ENCODE measurements at places on chromosomes 12 and 14.
A peak's percentile ranks its signal among the peaks of the same experiment; 100 is the strongest.

GRCh38 chr14:95564060-95564459 lies 29.2 kb downstream of the GLRX5 start:
- no peak for DNase-seq

DNA sequence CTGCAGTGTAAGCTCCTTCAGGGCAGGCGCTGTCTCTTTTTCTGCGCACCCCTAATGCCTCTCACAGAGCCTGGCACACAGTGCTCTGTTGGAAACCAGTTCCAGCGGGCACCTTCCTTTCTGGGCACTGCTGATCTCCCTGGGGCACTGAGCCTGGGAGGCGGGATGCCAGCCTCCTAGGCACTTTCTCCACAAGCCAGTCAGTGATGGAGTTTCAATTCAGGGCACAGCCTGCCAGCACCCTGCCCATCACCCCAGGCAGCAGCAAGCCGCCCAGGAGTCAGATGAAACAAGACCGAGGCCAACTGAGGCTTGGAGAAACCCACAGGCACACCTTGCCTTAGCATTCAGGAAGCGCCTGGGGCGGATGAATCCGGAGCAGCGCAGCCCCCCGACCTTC lies 5.7 kb upstream of the CTDSP2 start:
- DNase-seq: peak; percentile 58

DNA sequence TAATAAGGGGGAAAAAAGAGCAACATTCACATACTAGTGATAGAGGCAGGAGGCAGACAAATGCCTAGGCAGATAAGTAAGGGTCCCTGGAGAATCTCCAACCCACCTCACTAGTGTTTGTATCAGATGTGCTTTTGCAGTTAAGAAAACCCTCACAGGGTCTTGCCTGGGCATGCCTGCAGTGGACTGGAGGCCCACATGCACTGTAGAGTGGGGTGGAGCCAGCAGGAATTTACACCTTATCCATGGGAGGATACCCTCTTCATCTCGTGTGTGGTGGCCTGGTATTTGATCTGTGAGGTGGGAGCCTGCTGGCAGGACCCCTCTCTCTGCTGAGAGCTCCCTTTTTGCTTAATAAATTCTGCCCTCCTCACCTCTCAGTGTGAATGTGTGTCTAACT lies 238.0 kb upstream of the SLC16A7 start:
- no peak for DNase-seq

- no peak for DNase-seq
These were observed 791.5 kb upstream of the MGAT4C start for GRCh38 chr12:87047691-87048090.

DNA sequence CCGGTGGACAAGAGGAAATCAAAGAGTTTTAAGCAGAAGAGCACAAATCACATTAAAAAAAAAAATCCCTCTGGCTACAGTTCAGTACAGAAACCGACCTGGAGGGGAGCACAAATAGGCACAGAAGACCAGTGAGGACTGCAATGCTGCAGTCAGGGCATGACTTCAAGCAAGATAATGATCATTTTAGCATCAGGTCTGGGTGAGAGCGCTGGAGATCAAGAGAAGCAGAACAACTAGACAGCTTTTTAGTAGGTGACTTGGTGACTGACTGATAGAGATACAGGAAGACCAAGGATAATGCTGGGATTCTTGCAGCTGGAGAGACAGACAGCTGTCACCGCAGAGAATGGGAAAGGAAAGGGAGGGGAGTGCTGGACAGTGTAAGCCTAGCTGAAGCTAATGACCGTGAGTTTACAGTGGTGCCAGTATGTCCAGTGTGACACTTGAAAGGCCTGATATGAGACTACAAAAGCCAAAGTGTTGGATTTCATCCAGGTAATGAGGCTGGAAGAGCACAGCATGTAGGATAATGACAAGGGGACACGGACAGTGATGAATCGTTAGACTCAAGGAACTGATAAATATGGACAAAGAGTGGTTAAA lies 5.6 kb downstream of the NFYB start:
- peak; percentile 40 for DNase-seq

- DNase-seq: no peak
These were observed 1.7 kb downstream of the EMP1 start for GRCh38 chr12:13198241-13198640.

DNA sequence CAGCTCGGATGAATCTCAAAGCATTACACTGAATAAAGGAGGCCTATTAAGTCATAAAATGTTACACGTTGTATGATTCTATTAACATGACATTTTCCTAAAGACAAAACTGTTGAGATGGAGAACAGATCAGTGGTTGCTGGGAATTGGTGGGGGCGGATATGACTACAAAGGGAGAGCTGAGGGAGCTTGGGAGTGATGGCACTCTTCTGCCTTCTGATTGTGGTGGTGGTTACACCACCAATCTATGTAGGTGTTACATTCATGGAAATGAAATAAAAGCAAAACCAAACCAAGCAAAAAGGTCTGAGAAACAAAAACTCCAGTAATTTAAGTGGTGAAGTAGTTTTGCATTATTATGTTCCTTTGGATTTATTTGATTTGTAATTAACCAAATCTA lies 16.4 kb upstream of the EVL start:
- DNase-seq: no peak

DNA sequence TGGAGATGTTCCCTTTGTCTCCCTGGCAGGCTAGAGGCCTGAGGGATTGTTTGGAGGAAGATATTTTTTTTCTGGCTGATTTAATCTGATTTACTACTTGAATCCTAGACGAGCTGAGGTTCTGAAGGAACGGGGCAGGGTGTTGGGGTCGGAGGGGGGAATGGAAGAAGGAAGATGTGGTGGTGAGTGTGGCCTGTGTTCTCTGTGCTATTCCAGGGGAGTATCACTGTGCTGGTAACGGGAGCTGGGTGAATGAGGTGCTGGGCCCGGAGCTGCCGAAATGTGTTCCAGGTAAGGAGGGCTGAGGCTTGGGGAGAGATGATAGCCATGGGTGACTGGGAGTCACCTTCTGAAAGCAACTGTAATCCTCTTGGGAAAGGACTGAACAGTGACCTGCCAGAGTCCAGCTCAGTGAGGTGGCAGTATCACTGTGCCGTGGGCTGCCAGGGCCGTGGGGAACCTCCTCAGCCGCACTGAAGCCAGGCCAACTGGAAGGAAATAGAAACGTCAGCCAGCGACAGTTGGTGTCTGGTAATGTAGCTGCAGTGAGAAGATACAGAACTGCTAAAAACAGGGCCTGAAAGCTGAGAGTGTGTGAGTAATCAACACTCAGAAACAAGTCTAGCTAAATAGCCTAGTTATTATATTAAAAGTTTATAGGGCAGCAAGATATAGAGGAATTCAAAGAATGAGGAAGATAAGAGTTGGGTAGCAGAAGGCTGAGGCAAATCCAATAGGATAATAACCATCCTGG lies 7.9 kb downstream of the C1S start:
- peak; percentile 52 for DNase-seq

- no peak for DNase-seq
These were observed 596.9 kb downstream of the TRHDE start for GRCh38 chr12:72869024-72869423.

GRCh38 chr14:43687921-43688320 lies 819.2 kb downstream of the FSCB start:
- DNase-seq: no peak

GRCh38 chr14:20164462-20164861 lies 25.8 kb downstream of the OR4N5 start:
- DNase-seq: no peak

GRCh38 chr14:53902307-53902706 lies 54.3 kb downstream of the BMP4 start:
- no peak for DNase-seq

DNA sequence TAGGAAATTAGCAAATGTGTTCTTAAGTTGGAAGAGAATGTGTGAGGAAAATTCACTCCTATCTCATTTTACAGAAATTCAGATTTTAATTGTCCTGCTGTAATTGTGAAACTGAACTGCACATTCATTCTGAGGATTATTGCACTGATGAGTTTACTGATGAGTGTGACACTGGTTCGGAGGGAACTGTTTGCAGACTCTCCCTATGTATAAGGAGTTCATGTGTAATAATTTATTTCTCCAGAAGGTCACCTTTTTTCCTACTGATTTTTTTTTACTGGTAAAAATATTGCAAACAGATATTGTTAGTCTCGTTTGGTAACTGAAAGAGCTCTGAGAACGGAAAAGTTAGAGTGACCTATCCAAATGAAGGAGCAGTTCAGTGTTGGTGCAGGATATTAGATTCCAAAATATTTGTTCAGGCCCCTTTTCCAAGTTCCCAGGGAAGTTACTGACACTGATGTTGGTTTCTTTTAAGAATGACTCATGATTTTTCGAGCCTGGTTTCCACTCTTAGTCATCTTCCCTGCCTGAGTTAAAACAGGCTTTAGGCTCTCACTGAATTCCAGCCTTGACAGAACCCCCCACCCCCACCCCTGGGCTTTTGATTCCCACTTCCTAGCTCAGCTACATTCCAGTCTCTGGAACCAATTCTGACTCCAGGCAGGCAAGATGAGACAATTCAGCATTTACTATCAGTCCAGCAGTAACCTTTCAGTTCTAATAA lies 18.4 kb downstream of the ANO6 start:
- no peak for DNase-seq

- no peak for DNase-seq
These were observed 48.6 kb upstream of the CATSPERB start for GRCh38 chr14:91780452-91780851.

GRCh38 chr14:49745191-49745590 lies 22.8 kb upstream of the KLHDC2 start:
- DNase-seq: no peak

DNA sequence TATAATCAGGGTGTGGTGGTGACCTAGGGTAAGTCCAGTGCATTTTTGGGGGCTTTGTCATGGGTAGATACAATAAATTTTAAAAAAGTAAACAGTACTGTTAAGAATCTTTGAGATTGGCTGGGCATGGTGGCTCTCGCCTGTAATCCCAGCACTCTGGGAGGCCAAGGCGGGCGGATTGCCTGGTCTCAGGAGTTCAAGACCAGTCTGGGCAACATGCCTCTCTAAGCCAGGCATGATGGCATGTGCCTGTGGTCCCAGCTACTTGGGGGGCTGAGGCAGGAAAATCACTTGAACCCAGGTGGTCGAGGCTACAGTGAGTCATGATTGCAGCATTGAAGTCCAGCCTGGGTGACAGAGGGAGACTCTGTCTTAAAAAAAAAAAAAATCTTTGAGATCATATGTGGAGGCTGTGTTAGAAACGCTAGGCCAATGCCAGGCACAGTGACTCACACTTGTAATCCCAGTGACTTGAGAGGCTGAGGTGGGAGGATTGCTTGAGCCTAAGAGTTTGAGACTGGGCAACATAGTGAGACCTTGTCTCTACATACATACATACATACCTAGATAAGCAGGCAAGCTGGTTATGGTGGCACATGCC lies 67.7 kb downstream of the PRKCH start:
- DNase-seq: no peak

GRCh38 chr14:68786491-68787091 lies 6.3 kb downstream of the ZFP36L1 start:
- no peak for DNase-seq

- no peak for DNase-seq
These were observed 171.5 kb downstream of the SLC15A4 start for GRCh38 chr12:128652136-128652751.

- no peak for DNase-seq
These were observed 100.7 kb upstream of the SFSWAP start for GRCh38 chr12:131610181-131610580.

DNA sequence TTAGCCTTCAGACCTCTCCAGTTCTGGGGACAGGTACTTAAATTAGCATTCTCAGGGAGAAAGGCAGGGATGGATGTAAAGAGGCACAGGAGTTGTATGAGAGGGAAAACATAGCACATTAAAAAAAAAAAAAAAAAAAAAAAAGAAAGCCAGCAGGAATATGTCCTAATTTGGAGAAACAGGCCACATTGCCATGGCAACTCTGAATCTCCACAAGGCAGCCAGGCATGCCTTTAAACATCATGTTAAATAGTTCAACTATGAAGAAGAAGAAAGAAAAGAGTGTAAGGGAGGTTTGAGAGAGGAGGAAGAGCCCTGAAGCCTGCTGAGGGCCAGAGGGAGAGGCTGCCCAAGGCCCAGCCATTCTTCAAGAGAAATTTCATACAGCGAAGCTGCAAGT lies 145.8 kb downstream of the GRIN2B start:
- DNase-seq: no peak

- no peak for DNase-seq
These were observed 156.0 kb downstream of the EPS8 start for GRCh38 chr12:15633201-15633600.

DNA sequence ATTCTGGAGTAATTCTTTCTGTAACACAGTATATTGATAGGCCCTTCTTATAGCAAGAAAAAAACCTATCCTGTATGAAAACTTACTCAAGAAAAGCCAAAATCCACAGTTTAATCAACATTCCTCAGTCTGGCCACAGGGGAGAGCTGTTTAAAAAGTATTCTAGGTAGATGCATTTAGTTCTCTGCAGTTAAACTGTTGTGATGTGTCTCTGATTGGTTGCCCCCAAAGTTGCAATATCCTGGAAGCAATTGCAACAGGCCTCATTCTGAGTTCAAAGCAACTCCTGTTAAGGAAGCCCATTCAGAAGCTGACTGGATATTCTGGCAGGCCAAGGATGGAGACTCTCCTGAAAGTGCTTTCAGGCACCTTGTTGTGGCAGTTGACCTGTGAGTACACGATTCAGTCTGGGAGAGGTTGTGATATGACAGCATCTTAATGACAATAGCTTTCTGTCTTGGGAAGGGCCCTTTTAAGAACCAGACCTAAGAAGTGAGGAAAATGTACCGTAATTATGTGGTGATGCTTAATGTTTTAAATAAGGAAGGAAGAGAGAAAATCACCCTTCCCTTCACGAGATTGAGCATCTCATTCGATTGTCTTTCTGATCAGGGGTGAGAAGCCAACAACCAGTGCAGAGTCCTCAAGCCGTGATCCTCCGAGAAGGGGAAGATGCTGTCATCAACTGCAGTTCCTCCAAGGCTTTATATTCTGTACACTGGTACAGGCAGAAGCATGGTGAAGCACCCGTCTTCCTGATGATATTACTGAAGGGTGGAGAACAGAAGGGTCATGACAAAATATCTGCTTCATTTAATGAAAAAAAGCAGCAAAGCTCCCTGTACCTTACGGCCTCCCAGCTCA lies 420.7 kb downstream of the DAD1 start:
- DNase-seq: no peak

- peak; percentile 28 for DNase-seq
These were observed 161.1 kb downstream of the SUDS3 start for GRCh38 chr12:118537481-118537917.

DNA sequence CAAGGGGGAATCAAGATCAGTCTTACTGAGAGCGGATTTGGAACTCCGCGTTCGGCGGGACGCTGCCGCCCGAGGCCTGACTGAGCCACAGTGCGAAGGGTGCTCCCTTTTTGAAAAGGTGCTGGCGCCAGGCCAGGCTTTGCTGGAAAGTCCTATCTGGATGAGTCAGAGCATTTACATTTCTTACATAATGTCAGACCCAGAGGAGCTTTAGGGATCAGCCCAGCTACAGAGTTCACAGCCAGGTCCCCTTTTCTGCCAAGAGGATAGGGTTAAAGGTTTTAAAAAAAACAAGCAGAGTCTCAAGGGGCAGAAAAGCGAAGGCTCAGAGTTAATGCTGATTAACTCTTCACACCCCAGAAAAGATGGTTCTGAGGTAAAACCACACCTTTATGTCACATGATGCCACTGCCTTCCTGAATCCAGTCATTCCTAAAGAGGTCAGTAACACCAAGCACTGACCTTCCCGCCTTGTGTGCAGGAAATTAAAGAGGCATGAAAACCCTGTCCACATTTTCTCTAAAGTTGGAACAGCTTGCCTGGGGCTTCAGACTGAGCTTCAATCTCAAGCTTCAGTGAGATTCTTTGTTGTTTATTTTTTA lies 11.7 kb upstream of the FBXL14 start:
- DNase-seq: peak; percentile 89
